ENCODE measurements at places on chromosomes 11 and 22. TPM values are rescaled to one million over a fixed set of nuclear protein-coding genes. Genes with fewer than 3 reads are reported as not detected.
A peak's percentile ranks its signal among the peaks of the same experiment; 100 is the strongest.

SLC37A2 gene
- 2.3 TPM for polyA plus RNA-seq

FAM111B gene
- 5.6 TPM for polyA plus RNA-seq

ZNF214 gene
- 2.4 TPM for polyA plus RNA-seq

PGA4 gene
- polyA plus RNA-seq = 1.1 TPM

QSER1 gene
- polyA plus RNA-seq = 18.9 TPM

ABCC8 gene
- 1.8 TPM for polyA plus RNA-seq

FAM89B gene
- polyA plus RNA-seq = 37.3 TPM

USH1C gene
- polyA plus RNA-seq = 0.85 TPM

PGA5 gene
- 1.7 TPM for polyA plus RNA-seq

ACTN3 gene
- 24.1 TPM for polyA plus RNA-seq

OR4B1 gene
- not detected for polyA plus RNA-seq

- no peak for DNase-seq
Observed at GRCh38 chr11:107265591-107266121, 192.0 kb downstream of the CWF19L2 start.

- no peak for DNase-seq
Observed at GRCh38 chr11:116641561-116642045, 131.2 kb downstream of the BUD13 start.

GRCh38 chr11:30985536-30985935 lies 384.0 kb downstream of the DCDC1 start:
- no peak for DNase-seq

GRCh38 chr22:22460635-22461034 lies 47.9 kb downstream of the ZNF280B start:
- no peak for DNase-seq

GRCh38 chr22:43398910-43399309 lies 12.9 kb upstream of the MPPED1 start:
- DNase-seq = no peak

GRCh38 chr11:5368502-5369043 lies 15.0 kb upstream of the OR51M1 start:
- DNase-seq = no peak

DNA sequence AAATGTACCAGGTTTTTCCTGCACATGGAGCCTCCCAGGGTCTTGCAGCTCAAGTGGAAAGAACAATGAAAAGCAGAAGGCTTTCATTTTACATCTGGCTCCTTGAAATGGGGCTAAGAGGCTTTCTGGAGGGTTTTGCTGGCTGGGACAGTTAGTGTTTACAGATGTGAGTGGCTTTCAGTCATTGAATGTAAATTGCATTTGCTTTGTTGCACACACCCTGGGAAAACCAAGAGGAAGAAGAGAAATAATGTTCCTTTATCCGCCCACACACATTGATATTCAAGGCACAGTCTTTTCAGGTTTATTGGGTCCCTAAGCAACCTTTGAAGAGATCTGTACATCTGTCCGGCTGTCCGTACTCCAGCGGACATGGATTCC lies 144.5 kb downstream of the SPON1 start:
- DNase-seq = no peak

- DNase-seq = no peak
Observed at GRCh38 chr11:46427364-46427763, 35.8 kb upstream of the CHRM4 start.

DNA sequence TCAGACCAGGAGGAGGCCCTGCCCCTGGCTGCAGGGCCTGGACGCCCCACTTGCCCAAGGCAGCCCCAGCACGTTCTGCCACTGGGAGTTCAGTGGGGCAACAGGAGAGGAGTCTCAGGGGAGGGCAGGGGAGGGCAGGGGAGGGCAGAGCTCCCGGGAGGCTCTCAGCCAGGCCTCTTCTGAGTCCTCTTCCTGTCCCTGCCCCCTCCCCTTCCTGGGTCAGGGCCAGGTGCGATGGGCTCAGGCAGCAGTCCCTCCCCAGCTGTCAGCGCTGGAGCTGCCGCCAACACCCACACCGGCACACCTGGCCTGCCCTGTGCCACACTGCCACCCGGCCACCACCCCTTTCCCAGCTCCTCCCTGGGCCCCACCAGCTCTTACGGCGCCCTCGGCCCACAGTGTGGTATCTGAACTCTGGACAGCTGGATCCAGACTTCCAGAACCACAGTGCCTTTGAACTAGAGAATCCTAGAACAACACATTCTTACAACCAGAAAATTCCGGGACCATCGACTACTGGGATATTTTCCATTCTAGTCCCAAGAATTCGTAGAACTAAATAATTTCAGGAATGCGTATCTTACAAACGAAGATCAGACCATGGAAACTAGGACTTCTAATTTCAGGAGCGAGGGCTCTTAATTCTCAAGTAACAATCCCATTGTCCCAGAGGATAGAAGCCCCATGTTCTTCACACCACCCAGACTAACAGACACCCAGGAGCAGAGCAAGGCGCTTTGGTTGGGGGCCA lies 21.8 kb downstream of the RPL3 start:
- no peak for DNase-seq

DNA sequence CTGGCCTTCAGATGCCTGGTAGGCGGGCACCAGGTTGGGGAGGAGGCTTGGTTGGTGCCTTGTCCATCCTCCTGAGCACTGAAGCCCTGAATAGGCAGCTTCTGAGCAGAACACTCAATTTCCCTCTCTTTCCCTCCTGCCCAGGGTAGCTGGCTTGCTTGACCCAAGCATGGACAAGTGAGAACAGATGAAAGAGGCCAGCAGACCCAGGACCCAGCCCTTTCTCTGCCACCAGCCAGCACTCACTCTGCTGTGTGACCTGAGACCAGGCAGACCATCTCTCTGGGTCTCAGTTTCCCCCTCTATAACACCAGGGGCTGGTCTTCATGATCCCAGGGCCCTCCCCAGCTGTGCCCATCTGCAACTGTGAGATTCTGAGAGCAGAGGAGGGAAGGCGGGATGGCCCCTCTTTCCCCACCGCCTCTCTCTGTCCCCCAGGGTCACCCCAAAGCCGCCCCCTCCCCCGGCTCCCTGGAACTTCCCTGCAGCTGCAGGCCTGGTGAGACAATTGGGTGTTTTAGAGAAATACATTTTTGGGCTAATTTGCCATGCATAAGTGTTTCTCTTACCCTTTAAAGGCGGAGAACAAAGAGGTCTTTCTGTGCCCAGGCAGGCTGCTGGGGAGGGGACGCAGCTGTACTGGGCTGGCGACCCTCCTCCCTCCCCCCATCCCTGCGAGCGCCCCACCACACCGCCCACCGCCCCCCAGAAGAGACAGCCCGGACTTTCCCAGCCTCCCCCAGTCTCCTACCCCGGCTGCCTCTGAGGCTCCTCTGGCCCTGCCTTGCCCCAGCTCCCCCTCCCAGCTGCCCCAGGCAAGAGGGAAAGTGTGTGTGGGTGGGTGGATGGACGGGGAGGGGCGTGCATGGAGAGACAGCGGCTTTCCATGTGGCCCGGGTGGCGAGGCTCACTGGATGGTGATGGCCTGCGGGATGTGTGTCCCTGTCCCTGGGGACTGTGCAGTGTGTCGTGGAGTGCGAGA lies 30.8 kb upstream of the PICK1 start:
- no peak for DNase-seq

GRCh38 chr11:6673523-6674218 lies 9.5 kb downstream of the MRPL17 start:
- DNase-seq = no peak

GRCh38 chr22:47094861-47095330 lies 332.4 kb downstream of the TBC1D22A start:
- no peak for DNase-seq

GRCh38 chr11:94326947-94327346 lies 22.6 kb downstream of the IZUMO1R start:
- no peak for DNase-seq

GRCh38 chr11:8256271-8257002 lies 7.2 kb downstream of the LMO1 start:
- DNase-seq = no peak

- no peak for DNase-seq
Observed at GRCh38 chr11:119943298-119943655, 194.6 kb downstream of the TRIM29 start.

GRCh38 chr22:41091132-41092022 lies 1.0 kb upstream of the EP300 start:
- peak; percentile 94 for DNase-seq

- no peak for DNase-seq
Observed at GRCh38 chr11:128171506-128171905, 415.9 kb downstream of the ETS1 start.

DNA sequence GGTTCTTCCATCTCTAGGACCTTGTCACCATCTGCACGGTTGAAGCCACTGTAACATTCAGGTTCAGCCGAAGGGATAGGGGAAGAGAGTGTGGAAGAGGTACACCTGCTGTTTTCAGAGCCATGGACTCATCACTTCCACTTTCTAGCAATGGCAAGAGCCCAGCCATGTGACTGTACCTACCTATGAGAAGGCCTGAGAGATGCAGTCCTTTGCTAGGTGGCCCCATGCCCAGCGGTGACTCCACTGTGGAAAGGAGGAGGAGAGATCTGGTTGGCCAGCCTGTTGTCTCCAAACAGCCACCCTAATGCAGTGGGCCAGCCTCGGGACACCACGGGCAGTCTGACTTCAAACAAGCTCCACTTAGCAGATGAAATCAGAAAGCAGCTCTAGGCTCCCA lies 16.0 kb downstream of the RASD2 start:
- no peak for DNase-seq

DNA sequence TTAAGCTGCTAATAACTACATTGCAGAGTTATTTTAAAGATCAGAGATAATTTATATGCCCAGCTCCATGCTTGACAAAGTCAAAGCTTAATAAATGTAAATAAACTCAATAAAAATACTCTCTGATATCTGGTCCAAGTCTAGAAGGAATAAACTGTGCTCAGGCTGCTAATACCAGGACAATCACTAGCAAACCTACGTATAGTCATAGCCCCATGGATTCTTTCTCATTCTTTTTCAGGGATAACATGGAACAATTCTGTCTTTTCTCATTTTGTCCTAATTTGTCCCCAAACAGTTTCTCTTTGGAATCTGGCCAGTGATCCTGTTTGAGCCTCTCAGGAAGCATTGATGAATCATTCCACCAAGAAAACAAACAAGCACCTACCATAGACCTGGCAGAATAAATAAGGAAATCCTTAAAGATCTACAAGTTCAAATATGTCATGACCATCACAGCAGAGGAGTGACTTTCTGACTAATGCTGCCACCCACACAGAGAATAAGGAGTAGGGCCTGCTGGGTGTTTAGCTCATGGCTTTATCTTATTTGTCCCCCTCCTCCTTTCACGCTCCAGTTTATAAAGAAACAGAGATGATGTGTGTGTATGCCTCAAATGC lies 14.1 kb upstream of the B3GNT6 start:
- no peak for DNase-seq

DNA sequence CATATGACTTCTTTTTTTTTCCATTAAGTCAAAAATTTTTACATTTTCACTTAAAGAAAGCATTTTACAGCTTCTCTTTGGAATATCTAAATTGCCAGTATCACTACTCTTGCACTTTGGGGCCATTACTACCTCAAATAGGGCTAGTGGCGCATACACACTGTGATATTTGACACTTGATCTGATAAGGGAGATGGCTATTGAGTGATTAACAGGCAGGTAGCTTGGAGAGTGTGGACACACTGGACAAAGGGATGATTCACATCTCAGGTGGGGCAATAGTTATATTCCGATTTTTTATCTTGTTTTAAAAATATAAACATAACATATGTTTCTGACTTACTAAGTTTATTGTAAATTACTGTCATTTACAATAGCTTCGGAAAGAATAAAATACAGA lies 2219.9 kb downstream of the LRRC4C start:
- DNase-seq = no peak

- DNase-seq = peak; percentile 41
Observed at GRCh38 chr11:122253589-122254231, 137.7 kb upstream of the BLID start.

- DNase-seq = no peak
Observed at GRCh38 chr11:38019072-38019775, 1421.2 kb upstream of the RAG2 start.

DNA sequence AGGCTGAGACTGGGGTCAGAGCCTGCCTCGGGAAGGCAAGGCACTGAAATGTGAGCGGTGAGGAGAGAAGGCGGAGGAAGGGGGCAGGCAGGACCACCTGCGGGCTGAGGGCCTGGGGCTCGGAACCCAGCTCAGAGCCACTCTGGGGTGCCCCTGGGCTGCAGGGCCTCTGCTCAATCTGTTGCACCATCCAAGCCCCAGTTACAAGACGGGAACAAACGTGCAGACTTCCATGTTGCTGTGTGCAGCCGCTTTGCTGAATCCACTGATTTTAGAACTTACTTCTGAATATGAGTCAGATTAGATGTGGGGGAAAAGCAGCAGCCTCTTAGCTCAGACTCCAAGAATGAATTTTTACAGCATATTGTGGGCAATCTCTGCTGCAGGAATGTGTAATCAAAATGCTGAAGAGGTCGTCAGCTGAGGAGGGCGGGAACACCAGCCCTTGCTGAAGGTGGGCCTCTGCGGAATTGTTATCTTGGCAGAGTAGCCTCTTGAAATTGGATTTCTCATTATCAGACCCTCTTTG lies 21.6 kb downstream of the PARVG start:
- no peak for DNase-seq

DNA sequence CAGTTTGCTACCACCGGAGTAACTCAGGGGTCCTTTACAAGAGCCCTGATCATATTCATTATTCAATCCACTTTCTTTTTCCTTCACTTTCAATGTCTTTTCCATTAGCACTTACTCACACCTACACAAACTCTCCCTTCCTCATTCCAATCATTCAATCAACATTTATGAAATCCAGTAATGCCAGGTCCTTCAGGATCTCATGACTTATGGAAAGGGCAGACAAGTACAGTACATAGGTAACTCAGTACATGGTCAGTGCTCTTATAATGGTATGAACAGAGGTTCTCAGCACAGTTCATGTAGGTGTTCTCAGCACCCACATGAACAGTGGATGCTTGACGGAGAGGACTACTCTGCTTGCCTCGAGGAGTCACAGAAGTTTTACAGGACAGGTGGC lies 106.6 kb downstream of the USP35 start:
- no peak for DNase-seq

DNA sequence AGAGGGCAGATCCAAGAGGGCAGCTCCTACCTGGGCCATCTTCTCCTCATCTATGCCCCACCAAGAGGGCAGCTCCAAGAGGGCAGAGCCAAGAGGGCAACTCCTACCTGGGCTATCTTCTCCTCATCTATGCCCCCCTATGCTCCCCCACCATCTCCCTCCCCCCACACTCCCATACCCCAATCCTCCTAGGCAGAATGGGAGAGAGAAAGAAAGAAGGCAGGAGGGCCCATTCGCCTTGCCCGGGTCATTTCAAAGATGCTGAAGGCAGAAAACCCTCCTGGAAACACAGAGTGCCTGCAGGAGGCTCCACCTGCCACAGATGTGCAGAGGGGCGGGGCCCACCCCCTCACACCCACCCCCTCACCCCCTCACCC lies 78.5 kb downstream of the BUD13 start:
- DNase-seq = no peak

- no peak for DNase-seq
Observed at GRCh38 chr11:282630-283360, 4.6 kb downstream of the NLRP6 start.

GRCh38 chr11:67438158-67438902 lies 848 bp upstream of the PTPRCAP start:
- no peak for DNase-seq

DNA sequence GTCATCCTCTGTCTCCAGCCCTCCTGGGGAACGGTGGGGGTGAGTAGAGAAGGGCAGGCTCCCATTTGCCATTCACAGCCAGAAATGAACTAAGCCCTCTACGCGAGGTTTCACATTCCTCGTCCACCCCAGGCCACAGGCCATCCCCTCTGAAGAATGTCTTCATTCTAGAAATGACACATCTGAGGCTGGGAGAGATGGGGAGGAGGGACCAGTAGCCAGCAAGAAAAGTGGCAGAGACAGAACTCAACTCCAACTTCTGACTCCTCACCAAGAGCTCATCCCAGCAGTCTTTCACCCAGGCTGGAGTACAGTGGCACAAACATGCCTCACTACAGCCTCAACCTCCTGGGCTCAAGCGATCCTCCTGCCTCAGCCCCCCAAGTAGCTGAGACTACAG lies 3.4 kb downstream of the CTSF start:
- no peak for DNase-seq

All from forelimb muscle (tissue), 1 donor.